HS-27A (cell line): ENCODE measurements at places on chromosomes 16 and 17.

DNA sequence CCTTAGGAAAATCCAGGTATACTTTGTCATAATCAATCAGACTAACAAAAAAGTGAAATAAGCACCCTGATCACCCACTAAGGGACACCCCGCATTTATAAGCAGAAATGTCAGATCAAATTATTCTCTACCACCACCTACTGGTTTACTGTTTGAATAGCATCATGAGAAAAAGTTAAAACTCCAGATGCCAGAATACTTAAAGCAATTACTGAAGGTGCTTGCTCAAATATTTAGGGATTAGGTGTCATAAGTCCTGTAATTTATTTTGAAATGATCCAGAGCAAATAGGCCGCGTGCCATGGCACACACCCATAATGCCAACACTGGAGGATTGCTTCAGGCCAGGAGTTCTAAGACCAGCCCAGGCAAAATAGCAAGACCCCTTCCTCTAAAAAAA is 2.3 kb downstream of the TOP2A start:
- DNase-seq, result no peak

DNA sequence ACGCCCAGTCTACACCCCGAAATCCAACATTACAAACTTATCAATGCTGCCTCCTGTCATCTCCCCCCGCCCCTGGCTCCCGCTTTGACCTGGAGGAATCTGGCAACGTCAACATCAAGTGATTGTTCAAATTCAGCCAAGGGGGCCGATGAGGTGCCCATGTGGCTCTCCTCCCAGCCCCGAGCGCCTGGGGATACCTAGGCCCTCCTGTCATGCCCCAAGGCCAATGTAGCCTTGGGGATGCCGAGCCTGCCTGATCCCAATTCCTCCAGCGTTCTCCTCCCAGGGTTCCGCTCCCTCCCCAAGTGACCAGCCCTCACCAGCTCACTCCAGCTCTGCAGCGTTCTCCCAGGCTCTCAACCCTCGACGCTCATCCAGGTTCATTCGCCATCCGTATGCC is 59.4 kb downstream of the NXN start:
- DNase-seq, result no peak

DNA sequence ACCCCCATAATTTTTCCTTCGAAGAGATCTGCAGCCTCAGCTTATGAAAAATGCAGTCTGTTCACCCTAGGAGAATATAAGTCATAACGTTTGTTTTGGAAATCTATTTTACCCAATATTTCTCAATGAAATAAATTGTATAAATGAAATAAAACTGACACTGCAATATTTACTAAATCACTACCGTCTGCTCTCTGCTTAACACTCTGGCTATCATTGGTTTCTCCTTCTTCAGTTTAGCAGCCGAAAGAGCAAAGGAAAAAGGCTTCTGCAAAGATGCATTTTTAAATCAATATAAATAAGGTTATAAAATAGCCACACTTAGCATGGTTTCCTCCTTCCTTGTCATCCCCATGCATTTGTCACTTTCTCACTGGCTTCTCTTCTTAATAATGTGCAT is 148.2 kb downstream of the SNX11 start:
- DNase-seq, result no peak

- DNase-seq, result no peak
Measured at GRCh38 chr16:704552-705380, 835 bp downstream of the FBXL16 start.

DNA sequence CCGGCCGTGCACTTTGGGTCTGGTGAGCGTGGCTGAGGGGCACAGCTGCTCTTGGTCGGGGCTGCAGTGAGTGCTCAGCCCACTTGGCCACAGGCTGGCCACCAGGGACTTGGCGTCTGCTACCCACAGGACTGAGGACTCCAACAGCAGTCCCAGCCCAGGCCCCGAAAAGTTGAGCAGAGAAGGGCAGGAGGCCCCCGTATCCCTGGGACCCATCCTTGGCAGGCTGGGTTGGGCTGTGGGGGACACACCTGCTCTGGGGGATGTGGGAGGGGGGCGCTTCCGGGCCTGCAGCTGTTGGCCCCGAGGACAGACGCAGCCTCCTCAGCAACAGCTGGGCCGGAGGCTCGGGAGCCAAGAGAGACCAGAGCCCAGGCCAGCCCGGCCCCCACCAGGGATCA is 19.4 kb upstream of the SSTR5 start:
- no peak for DNase-seq
